ENCODE measurements at places on chromosomes 5 and 9.

- DNase-seq = no peak
Measured at GRCh38 chr5:112267231-112267630, 151.8 kb downstream of the EPB41L4A start.

DNA sequence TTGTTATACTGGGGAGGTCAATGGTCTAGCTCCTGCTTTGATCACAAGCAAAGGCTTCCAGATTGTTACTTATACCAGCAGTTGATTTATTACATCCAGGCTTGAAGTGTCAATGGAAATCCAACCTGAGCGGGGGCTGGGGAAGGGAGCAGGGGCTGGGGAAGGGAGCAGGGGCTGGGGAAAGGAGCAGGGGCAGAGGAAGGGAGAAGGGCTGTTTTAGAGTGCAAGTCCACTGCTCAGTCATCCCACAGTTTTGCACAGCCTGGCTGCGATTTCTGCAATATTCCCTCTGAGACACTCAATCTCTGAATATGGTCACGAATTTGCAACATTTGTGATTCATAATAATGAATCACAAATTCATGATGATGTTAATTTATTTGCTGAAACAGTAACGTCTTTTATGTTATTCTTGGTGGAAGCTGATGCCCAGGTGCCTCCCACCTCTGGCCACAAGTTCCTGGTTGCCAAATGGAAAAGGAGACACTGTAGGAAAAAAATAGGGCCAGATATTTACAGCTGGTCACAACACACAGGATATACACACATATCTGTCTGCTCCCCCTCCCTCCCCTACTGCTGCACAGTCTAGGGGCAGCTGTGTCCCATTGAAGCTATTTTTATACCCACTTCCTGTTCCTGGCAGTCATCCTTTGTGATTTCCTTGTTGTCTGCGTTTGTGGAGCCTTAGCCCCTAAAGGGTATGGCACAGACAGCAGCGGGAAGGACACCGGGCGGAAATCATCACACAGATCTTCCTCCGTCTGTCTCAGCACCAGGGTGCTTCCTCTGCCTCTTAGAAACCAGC lies 325.1 kb downstream of the GADD45G start:
- DNase-seq = peak; percentile 11

DNA sequence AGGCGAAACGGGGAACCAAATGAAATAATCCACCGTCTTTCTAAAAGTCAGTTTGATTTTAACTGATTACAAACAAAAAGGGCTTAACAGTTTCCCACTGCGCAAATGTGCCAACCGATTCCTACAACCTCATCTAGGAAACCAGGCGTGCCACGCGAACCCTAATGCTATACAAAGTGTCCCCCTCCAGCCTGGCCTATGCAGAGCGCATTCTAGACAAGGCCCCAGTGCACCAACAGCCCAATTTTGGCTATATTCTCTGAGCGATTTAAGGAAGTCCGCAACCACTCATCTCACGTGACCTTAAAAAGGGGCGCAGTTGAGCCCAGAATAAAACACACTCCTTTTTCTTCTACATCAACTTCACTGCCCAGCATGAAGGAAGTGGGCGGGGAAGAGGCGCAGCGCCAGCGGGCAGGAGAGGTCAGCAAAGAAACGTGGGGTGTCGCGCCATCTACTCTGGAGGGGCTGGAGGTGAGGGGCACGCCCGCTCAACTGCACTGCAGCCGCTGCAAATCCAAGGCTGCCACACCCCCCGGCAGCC lies 779 bp downstream of the FAM13B start:
- peak; percentile 63 for DNase-seq

DNA sequence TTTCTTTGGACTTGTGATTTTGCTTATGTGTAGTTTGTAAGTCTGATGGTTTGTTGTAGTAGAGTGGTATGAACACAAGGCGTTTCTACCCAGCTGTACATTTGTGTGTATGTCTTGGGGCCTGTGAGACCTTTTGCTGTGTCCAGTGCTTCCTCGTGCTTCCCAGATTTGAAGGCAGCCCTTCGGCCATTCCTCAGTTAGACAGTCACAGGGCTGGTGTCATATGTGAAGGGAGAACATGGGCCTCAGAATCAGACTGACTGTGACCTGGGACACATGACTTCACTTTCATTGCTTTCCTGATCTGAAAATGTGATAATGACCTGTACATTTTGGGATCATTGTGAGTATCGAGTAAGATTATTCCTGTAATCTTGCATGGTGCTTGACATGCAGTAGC lies 140.0 kb downstream of the TRIO start:
- no peak for DNase-seq

GRCh38 chr9:107177243-107177839 lies 105.7 kb upstream of the RAD23B start:
- no peak for DNase-seq

Measured in amygdala (tissue), 56 donors.